ENCODE measurements at places on chromosomes 2 and 18.

- no peak for DNase-seq
Measured at GRCh38 chr2:241833101-241833663, 24.2 kb downstream of the NEU4 start.

DNA sequence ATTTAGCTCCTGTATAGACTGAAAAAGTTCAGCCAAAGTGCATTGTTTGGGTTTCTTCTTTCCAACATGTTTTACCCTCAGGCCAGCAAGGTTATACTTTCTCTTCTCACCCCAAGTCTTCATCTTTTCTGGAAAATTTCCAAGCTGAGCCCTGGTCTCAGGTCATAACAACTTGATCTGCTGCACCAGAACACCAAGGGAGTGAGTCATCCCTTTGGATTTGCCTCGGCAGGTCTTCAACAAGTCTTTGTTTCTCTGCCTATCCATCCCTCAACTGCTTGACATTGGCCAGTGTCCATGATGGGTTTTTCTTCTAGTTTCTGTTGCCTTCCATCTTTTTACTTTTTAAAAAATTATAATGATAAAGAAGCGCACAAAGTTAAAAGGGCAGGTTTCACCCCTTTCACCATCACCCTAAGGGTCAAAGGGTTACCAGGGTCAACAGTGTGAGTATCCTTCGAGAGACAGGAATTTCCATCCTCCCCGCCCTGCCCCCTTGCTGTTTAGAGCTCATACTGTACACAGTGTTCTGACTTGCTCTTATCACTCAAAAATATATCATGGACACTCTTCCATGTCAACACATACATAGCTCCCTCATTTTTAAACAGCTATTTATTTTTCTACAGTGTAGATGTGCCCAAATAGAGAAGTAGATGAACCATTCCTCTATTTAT, 5.7 kb upstream of the SPATS2L start:
- no peak for DNase-seq

DNA sequence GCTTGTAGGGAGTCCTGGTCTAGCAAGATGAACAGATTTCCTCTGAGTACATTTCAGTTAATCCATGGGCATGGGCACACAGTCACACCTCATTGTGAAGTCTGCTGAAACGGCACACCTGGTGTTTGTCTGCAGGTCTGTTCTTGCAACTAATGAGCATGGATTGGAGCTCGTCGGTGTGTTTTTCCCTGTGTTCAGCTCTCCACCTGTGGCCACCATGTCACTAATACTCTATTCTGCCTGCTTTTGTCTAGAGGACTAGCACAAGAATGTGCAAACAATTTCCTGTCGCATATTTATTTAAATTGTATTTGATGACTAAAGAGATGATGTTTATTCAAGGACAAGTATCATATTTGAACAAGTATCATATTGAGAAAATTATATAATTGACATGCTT, 24.5 kb upstream of the PPP4R1 start:
- DNase-seq: no peak

- no peak for DNase-seq
Measured at GRCh38 chr2:43250015-43250414, 23.6 kb upstream of the ZFP36L2 start.

DNA sequence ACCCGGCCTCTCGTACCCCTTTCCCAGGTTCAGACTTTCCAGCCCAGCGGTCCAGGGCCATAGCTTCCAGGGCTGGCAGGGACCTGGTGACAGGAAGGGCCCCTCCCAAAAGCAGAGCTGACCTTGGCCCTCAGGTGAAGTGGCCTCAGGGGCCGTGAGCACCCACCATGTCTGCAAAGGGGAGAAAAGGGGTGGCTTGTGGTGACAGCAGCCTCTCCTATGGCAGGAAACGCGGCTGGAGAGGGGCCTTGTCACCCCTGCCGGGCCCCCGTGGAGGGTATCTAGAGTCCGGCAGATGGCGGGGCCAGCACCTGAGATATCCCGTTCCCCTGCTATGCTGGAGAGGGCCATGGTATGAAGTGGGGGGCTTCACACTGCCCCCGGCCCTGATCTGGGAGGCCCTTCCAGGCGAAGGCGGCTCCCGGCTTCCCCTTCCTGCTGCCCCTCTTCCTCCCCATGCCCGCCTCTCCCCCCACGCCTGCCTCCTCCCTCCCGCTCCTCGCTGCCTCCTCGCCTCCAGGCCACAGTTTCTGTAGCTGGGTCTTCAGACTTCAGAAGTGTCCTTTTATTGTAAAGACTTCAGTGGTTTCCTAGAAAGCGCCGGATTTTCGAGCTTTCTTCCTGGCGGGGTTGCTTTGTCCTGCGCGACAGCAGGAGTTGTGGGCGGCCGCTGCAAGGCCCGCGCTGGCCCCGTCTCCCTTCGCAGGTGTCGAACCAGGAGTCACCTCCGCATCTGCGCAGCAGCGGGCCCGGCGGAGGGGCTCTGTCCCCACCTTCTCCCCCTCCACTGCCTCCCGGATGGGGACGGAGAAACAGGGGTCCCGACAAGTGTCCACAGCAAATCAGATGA, 240.5 kb upstream of the MYT1L start:
- no peak for DNase-seq

DNA sequence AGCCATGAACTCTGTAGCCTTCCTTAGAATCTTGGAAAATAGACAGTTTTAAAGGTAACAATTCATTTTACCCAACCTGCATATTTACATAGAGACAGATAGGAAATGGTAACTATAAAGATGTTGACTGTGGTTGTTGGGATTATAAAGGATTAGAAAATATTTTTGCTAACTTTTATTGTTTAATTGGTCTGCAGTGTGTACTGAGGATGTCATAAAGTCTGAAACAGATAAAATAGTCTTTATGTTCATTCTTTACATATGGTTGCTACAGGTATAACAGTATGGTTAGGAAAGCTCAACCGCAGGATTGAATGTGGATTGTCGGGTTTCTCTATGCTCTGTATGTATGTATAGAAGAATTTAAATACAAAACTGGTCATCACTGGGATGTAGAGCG, 7.3 kb upstream of the DTNA start:
- no peak for DNase-seq

- no peak for DNase-seq
Measured at GRCh38 chr18:62498616-62499262, 24.1 kb upstream of the ZCCHC2 start.

GRCh38 chr2:29871541-29871940, 49.8 kb downstream of the ALK start:
- DNase-seq: no peak

DNA sequence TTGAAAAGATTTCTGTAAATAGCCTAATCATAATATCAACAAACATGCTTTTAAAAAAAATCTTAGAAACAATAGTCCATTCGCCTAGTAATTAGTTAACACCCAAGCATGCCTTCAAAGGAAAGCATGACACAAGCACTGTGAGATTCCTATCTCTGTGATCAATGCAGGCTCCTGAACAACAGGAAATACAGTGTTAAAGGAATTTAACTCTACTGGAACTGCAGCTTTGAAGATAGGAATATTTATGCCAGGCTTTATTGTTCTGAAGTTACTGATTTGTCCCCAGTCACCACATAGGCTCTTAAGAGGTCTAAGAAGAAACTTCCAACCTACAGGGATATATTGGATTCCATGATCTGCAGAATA, 15.4 kb upstream of the FAM124B start:
- no peak for DNase-seq

All from left colon (tissue), 2 donors.